ENCODE measurements at places on chromosomes 5 and 9. TPM values are rescaled to one million over a fixed set of nuclear protein-coding genes. Genes with fewer than 3 reads are reported as not detected.

Gene LRRC19
- not detected for total RNA-seq

Gene GKAP1
- total RNA-seq, result 3.3 TPM

Gene CNTNAP3
- not detected for total RNA-seq

Gene ECSCR
- 0.83 TPM for total RNA-seq

Gene FOXD4
- total RNA-seq, result 0.16 TPM

GRCh38 chr5:149724130-149724840 is 5.8 kb upstream of the PPARGC1B start:
- no peak for DNase-seq

GRCh38 chr5:39399135-39400036 is 25.4 kb downstream of the DAB2 start:
- DNase-seq, result no peak

DNA sequence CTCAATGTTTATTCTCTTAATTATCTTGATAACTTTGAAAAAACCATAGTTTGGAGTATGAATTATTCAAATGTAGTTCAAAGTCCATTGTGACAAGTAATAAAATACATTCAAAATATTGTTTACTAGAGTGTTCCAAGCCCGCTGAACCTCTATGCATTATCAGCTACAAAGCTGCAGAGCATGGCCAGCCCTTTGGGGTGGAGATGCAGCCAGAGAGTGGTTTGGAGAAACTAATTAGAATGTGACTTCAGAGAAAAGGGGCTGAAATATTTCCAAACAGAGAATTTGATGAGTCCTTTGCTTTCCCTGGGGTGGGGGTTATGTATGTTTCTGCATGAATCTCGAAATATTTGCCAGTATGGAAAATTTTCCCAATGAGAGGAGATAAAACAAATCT is 211.3 kb downstream of the NTRK2 start:
- DNase-seq, result no peak

DNA sequence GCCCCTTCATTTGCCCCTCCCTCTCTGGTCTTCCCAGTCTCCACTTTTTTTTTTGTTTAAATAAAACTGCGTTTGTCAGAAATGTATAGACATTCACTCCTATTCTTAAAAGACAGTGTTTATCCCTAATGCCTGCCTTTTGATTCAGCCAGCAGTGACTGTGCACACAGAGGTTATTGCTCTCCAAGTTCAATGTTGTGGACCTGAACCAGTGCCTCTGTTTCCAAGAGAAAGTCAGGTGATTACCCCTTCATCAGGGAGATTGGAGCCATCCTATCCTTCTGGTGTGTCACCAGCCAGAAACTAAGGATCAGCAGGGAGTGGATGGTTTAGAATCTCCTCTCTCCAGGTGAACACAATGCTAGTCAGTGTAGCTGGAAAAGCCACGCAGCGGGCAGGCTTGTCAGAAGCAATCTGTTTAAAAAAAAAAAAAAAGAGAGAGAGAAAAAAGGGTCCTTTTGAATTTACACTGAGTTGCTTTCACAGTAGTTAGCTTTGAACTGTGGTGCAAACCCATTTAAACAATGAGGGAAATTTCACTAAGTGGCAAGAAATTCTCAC is 167.5 kb upstream of the DMRT1 start:
- no peak for DNase-seq

DNA sequence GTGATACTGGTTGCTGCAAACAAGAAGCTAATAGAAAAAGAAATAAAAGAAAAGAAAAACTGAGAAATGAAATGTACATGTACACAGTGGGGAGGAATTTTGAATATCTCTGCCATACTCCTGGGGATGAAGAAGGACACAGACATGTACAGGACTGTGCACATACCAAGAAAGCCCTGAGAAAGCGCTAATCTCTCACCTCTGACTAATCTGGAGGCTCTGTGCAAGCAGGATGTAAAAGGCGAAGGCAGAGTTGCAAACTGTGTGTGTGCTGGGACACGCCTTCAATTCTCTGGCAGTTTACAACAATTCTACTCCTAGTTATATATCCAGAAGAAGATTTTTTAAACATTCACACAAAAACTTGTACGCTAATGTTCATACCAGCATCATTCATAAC is 211.4 kb downstream of the KIAA0825 start:
- no peak for DNase-seq

DNA sequence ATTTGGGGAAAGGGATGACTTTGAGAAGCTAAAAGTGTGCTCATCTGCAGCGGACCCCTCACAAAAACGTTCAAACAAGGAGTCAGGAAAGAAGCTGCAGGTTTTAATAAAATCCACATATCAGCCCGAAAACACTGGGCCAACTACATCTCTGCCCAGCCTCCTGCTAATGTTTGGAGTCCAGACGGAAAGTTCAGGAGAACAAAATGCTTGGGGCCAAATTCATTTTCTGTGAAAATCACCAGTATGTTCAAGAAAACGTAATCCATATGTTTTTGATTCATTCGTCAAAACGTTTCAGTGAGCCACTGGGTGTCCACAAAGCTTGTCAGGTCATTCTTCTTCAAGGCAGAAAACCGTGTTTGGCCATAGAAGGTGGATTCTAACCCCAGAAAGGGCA is 87.5 kb upstream of the GAS1 start:
- no peak for DNase-seq

- no peak for DNase-seq
Observed at GRCh38 chr9:85927076-85927475, 13.9 kb upstream of the NAA35 start.

DNA sequence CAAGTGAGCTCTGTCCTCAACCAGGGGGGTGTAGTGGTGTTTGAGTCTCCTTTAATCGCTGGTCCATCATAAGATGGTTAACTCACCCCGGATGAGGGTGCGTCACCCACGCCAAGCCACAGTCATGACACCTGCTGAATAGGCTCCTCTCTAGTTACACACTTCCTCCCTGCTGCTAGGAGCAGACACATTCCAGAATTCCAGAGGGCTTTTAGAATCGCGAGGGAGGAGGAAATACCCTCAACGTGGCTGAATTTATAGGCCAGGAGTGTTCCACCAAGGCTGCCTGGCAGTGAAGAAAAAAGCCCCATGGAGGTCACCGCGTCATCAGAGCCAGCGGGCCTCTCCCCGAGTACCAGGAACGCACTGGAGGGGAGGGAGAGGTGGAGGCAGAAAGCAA is 5.1 kb downstream of the GLRX start:
- peak; percentile 56 for DNase-seq

- DNase-seq, result peak; percentile 73
Observed at GRCh38 chr5:14413331-14413750, 168.3 kb upstream of the OTULINL start.

DNA sequence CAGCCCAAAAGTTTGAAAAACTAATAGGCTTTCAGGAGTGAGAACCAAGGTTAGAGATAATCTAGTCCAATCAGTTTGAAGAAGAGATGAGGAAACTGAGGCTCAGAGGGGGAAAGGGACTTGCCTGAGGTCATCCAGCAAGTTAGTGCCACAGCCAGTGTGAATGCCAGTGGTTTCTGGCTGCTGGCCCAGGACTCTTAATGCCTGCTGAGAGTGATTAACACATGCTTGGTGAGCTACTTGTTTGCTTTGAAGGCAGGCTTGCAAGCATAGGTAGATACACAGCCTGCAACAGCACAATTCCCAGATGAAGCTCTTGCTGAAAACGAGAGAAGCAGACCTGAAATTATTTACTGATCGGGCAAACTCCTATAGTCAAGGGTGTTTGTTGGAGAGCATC is 591.6 kb upstream of the SGCD start:
- no peak for DNase-seq

GRCh38 chr9:107918749-107919148 is 429.2 kb upstream of the KLF4 start:
- DNase-seq, result no peak

DNA sequence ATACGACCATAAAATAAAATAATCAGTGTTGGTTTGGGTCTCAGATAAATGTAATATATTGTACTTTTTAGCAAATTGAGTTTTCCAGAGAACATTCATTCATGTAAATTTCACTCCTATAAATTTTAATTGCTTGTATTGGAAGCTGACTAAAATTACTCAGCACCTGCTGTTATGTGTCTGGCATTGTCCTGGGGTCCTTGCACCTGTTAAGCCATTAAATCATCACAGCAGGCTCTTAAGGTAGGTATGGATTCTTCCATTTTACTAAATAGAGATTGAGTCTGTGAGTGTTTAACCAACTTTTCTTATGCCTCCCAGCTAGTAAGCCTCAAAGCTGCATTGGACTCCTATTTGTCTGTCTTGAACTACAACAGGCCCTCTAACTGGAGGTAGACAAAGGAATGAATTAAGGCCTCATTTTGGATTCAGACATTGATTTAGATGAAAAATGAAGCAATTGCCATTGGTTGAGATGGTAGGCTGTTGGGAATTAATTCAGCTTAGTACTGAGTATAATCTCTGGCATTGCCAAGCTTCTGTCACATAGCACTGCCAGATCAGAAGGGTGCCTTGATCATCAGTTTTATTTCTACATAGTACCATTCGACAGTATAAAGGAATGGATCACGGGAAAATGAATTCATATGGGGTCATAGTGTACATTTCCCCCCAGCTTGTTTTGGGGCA is 78.9 kb downstream of the PARP8 start:
- DNase-seq, result no peak

- DNase-seq, result peak; percentile 56
Observed at GRCh38 chr9:125889476-125890419, 142.6 kb downstream of the PBX3 start.

GRCh38 chr9:31702957-31703356 is 681.5 kb upstream of the ACO1 start:
- no peak for DNase-seq

DNA sequence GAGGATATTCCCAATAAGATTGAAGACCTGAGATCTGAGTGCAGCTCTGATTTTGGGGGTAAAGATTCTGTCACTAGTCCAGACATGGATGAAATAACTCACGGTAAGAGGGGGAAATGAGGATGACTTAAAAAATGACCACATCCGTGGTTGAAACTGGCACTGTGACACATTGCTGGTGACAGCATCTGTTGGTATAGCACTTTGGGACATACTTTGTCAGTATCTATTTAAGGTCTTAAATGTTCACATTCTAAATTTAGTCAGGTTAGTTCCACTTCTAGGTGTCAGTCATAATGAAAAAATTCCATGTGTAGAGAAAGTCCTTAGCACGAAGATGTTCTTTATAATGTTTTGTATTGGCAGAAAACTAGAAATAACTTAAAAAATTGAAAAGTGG is 70.9 kb downstream of the GAPVD1 start:
- peak; percentile 68 for DNase-seq

- no peak for DNase-seq
Observed at GRCh38 chr5:112125903-112126302, 293.2 kb downstream of the EPB41L4A start.

- DNase-seq, result peak; percentile 55
Observed at GRCh38 chr5:157571357-157571827, 4.2 kb downstream of the ADAM19 start.

DNA sequence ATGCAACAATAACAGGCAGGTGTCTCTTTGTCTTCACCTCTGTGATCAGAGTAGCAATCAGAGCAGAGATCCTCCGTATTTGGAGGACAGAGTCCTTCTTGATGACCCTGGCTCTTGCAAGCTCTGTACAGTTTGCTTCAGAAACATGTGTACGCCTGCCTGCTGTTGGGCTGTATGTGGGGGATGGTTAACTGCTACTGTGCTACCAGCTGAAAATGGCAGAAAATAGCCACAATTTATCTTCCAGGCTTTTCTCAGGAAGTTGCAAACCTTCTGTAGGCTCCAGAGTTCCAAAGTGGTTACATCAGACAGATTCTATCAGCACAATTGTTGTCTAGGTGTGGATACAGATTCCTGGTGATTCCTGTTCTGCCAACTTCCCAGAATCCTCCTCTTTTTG is 35.5 kb downstream of the DDX46 start:
- DNase-seq, result no peak

DNA sequence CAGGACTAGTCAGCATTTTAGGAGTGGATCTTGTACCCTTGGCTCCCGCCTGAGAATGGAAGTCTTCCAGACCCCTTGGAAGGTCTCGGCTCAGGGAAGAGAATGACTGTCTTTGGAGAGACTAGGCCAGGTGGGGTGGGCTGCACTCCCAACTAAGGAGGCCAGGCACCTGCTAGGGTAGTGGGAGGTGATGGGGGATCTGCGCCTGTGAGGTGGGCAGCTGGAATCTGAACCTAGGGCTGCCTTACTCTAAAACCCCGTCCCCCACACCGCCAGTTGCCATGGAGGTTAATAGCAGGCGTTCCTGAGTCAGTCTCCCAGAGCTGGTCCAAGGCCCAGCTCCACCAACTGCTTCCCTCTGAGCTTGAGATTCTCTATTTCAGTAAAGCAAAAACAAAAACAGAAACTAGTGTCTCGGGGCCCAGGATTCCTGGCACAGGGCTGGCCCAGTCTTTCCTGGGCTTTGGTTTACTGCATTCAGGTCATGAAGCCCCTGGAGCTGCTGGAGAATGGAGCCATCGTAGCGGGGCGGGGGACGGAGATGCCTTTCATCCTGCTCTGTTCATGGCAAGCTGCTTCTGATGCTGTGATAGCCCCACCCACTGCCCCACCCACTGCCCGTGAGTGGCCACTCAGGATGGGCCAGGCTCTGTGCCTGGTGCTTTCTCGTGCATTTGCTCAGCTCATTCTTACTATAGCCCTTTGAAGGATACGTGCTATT is 57.5 kb downstream of the DAB2IP start:
- DNase-seq, result no peak

- DNase-seq, result no peak
Observed at GRCh38 chr5:178245389-178245788, 12.8 kb upstream of the PHYKPL start.

DNA sequence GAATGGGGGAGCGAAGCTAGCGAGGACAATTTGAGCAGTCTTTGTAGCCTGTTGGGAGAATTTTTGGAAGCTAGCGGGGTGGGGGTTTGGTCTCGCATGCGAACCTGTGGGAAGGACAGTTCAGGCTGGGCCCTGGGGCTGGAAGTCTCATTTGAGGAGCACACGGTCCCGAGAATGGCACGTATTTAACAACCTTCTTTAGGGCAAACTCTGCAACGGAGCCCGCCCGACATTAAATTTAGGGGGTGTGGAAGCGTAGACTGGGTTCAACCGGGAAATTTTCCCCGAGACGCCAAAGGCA is 35.2 kb upstream of the NFIB start:
- no peak for DNase-seq

DNA sequence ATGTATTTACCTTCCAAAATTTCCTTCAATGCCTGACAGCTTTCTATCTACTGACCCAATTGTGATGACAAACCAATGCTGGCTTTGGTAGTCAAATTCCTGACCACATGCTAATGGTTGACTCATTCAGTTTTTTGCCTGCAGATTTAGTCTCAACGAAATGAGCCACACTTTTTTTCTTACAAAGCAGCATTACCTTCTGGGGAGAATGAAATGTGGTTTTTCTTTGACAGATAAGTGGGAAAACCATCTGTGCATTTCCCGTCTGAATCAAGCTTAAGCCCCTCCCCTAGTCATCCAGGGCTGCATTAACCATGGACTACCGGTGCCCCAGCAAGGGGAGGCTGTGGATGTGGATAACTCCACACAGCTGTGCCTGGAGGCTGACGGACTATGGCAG is 99.6 kb upstream of the TAF11L2 start:
- DNase-seq, result no peak

- DNase-seq, result peak; percentile 51
Observed at GRCh38 chr5:114360816-114361723, 800 bp upstream of the KCNN2 start.
